ENCODE measurements at places on chromosomes 7 and 10.
A peak's percentile ranks its signal among the peaks of the same experiment; 100 is the strongest.

- ATAC-seq: peak; percentile 86
These were observed 10.7 kb downstream of the HECTD2 start for GRCh38 chr10:91420868-91421267.

- ATAC-seq: no peak
These were observed 181.0 kb upstream of the RHOBTB1 start for GRCh38 chr10:61124756-61125530.

GRCh38 chr7:74010407-74010806 is 17.6 kb upstream of the ELN start:
- ATAC-seq: no peak

DNA sequence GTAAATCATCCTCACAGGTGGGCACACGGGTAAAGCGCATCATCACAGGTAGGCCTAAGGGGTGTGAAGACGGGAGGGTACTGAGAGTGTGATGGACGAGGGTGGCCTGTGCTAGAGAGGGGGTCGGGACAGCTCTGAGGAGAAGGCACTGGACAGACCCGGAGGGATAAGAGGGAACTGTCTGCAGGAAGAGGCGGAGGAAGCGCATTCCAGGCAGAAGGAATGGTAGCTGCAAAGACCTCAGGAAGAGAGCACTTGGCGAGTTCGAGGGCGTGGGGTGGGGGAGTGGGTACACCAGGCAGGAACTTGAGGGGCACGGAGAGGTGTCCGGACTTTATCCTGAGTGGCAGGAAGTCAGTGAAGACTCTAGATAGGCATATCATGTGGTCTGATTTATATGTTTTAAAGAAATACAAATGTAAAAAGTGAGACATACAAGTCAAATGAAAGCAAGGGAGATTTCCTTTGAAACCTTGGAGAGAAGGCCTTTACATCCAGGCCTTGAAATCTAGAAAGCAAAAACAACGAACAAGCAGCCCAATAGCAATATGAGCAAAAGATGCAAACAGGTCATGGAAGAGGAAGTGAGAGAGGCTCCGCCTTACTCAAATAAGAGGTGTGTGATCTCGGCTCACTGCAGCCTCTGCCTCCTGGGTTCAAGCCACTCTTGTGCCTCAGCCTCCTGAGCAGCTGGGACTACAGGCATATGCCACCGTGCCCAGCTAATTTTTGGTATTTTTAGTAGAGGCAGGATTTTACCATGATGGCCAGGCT is 3.6 kb downstream of the LHPP start:
- no peak for ATAC-seq

GRCh38 chr7:47709451-47709850 is 127.5 kb upstream of the TNS3 start:
- ATAC-seq: no peak

DNA sequence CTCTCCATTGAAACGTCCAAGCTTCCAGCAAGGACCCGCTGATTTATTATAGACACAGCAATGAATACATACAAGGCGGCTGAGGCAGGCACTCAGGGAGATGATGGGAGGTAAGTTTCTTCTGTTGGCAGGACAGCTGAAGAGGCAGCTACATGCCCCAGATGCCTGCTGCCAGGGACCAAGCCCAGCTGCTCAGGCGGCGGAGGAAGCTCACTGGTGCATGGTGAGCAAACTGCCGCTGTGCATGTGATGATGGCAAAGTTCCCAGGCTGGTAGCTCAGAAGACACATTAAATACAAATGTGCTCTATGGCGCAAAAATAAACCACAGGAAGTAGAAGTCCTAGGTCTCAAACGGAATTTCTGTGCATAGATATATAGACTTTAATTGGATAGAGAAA is 2.3 kb downstream of the DNTT start:
- ATAC-seq: no peak

- ATAC-seq: no peak
These were observed 291.4 kb downstream of the SFMBT2 start for GRCh38 chr10:7119325-7120015.

DNA sequence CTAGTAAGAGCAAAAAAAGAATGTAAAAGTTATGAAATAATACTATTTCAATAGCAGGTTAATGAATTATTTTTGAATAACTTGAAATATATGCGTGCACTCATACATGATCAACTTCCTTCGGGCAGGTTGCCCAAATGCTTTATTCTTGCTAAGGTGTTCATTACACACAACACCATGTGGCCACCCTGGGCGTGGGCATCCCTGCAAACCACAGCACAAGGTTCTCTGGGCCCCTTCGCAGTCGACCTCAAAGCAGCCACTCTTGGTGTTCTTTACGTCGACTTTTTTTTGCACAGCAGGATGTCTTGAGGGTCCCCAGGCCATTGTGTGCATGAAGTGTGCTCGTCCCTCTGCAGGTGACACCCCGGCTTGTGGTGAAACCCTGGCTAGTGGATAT is 300.7 kb upstream of the PITRM1 start:
- no peak for ATAC-seq

- ATAC-seq: no peak
These were observed 296.9 kb downstream of the TNS3 start for GRCh38 chr7:47284691-47285635.

GRCh38 chr10:60453036-60453435 is 63.4 kb upstream of the ANK3 start:
- no peak for ATAC-seq

DNA sequence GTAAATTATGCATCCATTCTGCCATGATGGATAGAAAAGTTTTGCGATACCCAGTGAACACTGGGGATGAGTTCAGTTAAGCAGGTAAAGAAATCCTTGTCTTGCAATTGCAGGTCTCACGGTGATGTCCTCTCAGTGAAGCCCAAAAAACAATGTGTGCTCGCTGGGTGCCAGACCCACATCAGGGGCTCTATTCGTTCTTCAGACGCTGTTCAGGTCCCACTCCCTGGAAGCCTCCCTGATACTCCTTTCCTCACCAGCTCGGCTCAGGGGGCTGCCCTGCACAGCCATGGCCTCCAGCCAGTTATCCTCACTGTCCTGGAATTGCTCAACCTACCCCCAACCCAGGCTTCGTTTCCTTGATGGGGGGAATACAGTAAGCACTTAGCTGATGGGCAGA is 323.5 kb downstream of the ADARB2 start:
- no peak for ATAC-seq

DNA sequence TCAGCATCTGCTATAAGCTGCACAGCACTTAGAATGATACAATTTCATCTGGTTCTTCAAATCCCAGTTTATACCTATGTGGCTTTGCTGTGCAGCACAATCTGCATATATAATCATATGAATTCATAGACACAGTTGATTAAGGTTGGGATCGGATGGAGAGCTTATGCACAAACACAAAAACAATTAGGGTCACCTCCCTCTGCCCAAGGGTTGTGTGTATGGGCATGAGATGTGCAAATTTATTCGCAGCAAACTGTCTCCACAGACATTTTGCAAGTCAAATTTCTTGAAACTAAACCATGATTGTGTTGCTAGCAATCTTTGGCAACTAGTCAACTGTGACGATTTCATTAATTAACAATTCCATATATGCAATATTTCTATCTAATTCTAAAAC is 955.7 kb downstream of the SORCS3 start:
- peak; percentile 26 for ATAC-seq

- no peak for ATAC-seq
These were observed 961.7 kb downstream of the CNTNAP2 start for GRCh38 chr7:147078312-147078711.

DNA sequence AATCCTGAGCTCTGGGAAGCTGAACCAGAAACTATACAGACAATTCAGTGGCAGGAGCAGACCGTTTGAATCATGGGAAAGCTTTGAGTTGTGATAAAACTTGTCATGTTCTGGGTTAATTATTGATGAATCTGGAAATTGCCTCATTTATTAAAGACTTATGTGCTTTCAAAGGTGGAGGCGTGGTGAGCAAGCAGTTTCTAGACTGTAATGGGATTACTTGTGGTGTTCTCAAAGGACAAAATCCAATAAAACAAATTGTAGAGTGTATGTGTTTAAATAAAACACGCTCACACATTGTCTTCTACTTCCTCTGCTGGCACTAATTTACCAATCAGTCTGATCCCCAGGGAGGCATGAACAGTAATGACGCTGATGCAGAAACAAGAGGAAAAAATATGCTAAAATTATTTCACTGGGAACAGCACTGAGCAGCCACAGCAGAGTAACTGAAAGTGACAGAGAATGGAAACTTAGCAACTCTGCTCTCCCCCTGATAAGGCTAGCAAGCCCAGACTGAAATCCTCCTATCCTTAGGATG is 25.1 kb downstream of the PARD3 start:
- no peak for ATAC-seq

DNA sequence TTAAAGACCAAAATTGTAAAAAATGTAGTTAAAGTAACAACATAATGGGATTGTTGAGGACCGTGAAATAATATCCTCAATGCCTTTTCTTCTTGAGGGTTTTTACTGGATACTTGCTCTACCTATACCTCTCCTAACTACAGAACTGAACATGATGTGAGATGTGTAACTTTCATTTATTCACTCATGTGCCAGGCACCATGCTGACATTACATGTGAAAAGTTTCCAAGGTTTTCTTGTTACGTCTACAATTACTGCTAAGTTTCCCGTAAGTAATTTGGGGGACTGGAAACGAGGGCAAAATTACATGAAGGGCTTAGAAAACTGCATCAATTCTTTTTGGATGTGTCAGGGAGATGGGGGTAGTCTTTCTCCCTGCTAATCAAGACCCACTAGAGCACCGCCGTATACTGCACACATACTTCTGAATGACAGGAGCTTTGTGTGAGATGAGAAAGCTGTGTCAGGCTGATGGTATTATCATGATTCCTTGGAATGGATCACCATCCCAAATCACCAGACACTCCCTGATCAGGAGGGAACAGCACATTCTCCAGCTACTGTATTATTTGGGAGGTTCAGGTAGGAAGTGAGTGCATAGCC is 41.8 kb downstream of the PTPRZ1 start:
- no peak for ATAC-seq

DNA sequence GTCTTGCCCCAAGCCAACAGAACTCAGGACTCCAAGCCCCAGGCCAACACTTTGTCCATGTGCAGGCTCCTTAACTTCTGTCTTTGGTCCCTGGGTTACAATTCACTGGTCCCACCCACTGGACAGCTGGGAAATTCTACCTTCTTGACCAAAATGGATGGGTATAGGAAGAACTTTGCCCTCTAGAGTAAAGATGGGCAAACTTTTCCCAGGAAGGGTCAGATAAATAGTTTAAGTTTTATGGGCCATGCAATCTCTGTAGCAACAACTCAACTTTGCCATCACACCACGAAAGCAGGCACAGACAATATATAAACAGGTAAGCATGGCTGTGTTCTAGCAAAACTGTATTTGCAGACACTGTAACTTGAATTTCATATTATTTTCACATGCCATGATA is 147.1 kb downstream of the PLXNA4 start:
- no peak for ATAC-seq

- ATAC-seq: no peak
These were observed 4.3 kb upstream of the RSBN1L start for GRCh38 chr7:77691892-77692491.

- no peak for ATAC-seq
These were observed 61.8 kb upstream of the AHR start for GRCh38 chr7:17236603-17237002.

GRCh38 chr10:101504438-101504837 is 83.6 kb downstream of the POLL start:
- no peak for ATAC-seq

DNA sequence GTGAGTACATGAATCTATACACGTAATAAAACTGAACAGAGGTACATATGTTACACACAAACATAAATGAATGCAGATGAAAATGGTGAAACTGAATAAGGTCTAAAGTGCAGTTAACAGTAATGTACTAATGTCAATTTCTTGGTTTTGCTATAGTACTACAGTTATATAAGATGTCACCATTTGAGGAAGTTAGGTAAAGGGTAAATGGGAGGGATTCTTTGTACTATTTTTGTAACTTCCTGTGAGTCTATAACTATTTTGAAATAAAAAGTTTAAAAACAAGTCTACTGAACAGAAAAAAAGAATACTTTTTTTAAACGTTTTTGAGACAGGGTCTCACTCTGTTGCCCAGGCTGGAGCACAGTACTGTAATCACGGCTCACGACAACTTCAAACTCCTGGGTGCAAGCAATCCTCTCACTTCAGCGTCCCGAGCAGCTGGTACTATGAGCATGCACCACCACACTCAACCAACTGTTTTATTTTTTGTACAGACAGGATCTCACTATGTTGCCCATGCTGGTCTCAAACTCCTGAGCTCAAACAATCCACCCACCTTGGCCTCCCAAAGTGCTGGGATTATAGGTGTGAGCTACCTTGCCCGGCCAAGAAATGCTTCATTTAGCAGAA is 71.5 kb downstream of the WAPL start:
- no peak for ATAC-seq

GRCh38 chr7:131723926-131724325 is 167.5 kb upstream of the PODXL start:
- peak; percentile 90 for ATAC-seq

DNA sequence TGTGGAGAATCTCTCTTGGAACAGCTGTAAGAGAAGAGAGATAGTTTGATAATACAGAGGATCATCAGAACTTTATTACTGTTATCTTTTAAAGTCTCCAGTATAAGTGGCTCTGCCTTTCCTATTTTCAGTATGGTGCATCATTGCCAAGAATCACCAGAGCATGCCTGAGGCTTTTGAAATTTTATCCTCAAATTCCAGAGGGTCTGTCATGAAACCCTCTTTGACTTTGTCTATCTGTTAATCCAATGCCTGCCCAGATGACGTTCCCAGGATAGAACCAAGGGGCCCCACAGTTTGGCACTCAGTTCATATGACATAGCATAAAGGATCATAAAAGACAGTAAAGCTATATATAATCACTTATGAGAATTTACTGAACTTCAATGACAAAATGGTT is 35.3 kb upstream of the SEMA3C start:
- no peak for ATAC-seq

DNA sequence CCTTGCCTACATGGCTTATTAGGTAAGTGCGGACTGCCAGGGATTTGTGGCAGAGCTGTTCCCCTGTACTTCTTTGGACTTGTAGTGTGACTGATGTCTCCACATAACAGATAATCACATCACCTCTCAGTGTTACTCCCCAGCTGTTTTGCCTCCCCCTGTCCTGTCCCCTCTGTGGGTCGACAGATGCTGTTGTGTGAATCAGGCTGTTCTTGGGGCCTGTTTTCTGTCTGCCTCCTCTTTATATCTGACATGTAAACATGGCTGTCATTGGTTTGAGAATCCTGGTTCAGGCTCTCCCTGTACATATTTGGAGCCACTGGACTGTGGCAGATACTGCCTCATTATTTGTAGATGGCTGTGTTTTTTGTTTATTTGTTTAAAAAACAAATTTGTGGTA is 22.7 kb downstream of the CCNY start:
- ATAC-seq: no peak

DNA sequence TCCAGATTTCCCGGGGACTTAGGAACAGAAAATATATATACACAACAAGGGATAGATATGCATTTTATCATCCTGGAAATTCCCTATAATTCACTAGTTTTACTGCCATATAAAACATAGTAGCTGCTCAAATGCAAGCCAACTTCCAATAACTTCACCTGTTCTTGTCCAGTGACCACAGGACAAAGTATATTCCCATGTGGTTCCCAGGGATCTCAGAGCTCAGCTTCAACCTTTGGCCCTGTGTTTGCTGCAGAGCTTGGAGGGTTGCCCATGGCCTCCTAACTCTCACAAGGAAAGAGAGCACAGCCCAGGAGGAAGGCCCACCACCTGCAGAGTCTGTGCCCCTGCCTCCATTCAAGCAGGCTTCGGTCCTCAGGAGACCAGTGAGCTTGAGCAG is 4.5 kb upstream of the DRGX start:
- no peak for ATAC-seq

All from motor neuron (in vitro differentiated cells).